ENCODE measurements at places on chromosomes 5 and 9.

DNA sequence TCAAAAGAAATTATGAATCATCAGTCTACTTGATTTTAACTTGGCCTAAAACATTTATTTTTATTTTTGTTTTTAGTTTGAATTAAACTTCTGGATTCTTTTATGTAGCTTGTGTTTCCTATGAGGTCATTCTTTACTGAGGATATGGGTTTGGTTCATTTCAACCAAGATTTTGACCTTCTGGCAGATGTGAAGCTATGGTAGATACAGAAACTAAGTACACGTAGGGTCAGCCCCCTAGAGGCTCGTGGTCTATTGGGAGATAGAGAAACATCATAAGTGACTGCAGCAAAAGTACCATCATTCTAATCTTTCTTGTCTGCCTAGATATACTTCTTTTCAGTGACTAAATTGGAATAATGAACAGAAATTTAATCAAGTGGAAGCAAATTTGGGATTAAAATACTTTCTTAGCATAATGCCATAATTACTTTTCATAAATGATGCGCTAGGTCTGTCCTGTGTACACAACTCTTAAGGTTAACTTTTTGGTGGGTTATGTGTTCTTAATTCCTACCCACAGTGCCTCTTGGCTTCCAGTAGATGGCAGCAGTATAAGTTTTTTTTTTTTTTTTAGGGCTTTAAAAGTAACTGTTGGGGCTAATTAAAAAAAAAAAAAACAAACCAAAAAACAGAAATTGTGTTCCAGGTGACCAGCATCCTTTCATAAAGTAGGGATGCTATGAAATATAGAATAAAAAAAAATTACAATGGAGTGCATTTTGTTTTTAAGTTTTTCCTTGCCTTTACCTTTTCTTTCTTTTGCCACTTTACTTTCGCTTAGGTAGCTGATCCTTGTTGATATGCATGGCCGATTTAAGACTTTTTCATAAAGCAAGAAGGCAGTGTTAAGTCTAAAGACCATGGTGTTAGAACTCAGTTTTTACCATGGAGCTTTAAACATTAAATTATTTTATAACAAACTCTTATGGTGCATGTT is 49.9 kb downstream of the LRRTM2 start:
- DNase-seq: peak; percentile 40

DNA sequence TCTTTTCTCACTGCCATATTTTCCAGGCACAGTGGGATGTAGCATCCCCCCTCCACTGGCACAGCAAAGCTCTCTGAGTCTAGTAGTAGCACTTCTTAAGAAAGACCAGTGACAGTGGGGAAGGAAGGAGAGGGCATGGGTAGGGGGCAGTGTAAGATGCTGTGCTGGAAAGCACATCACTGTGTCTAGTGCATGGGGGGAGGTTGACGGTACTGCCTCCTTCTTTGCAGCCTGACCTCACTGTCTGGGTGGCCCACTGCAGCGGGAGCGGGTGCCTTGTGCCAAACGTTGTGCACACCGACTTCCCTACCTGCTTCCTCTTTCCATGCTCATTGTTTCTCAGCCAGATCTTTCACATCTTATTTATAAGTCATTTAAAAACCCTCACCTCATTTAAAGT is 91.8 kb downstream of the PDE8B start:
- DNase-seq: no peak

DNA sequence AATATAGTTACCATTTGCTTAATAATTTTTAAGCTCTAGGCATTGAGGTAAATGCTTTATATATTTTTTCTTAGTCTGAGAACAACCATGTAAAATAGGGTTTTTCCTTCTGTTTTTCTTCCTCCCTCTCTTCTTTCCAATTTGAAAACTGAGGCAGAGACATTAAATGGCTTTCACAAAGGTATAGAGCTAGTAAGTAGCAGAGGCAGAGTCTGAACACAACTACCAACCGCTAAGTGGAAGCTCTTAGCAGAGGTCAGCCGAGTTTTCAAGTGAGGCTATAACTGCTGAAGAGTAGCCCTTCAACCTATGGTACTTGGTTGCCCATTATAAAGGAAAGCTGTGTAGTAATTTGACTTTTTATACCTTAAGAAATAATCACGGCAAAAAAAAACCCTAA is 187.1 kb downstream of the MEF2C start:
- DNase-seq: no peak

GRCh38 chr5:134594797-134595457 is 37.7 kb downstream of the SAR1B start:
- DNase-seq: no peak

DNA sequence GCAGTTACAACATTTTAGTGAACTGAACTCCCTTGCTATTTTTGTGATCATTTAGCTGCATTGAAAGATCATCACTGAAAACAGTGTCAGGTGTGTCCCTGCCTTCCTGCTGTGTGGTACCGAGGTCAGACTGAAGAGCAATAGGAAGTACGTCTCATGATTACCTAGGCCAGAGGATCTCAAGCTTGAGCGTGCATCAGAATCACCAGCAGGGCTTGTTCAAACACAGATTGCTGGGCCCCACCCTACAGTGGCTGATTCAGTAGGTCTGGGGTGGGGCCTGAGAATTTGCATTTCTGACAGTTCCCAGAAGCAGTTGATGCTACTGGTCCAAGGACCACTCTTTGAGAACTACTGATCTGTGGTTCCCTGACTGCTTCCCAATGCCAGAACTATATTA is 159.6 kb downstream of the ACTL7B start:
- DNase-seq: no peak

DNA sequence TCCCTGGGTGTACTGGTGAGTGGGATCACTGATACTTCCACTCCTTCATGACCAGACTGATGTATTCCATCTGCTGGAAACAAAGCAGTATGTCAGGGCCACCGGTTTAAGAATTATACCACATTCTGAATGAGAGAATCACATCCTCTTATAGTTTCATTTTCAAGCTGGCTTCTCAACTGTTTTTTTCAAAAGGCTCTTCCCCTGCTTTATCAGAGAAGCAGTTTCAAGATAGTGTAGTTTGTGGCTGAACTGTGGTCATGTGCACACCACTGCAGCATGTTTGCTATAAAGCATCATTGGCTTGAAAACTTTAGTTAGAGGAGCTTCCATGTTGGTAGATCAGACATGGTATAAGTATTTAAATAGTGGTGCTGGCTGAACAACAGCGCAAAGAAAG is 450.5 kb upstream of the CDH10 start:
- DNase-seq: no peak

Data from AG20443 (cell line).